Erythroblast (primary cell): ENCODE measurements at places on chromosomes 1 and 21.

DNA sequence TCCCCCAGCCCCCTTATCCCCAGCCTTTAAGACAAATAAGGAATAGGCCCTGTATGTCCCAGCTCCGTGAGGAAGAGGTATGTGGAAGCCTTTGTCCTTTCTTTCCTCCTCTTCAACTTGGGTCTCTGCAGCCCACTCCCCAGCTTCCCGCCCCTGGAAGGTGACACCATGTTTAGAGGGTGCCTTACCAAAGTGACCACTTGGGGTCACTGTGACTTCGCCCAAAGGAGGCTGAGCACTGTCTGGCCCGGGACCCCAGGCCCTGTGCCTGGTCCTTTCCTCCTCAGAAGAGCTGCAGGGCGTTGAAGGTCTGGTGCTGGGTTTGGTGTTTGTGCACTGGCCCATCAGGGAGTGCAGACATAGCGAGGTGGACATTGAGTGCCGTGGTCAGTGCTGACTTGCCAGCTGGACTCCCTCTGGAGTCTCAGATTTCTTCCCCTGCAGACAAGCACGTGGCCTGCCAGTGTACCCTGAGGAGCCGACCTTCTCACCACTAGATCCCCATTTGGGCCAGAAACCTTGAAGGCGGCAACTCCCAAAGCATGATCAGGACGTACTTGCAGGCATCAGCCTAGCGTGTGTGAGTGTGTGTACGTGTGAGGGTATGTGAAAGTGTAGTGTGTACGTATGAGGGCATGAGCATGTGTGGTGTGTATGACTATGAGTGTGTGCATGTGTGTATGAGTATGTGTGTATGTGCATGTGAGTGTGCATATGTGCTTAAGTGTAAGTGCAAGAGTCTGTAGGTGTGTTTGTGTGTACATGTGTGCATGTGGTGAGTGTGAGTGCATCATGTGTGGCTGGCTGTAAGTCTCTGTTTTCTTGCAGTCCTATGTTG lies 181.4 kb upstream of the KIAA0040 start:
- peak; percentile 68 for DNase-seq

- no peak for DNase-seq
These were observed 47.8 kb downstream of the ADGRL4 start for GRCh38 chr1:78958711-78959110.

GRCh38 chr21:37606549-37606948 lies 240.0 kb downstream of the DYRK1A start:
- no peak for DNase-seq

GRCh38 chr21:35441868-35442582 lies 392.9 kb upstream of the RUNX1 start:
- no peak for DNase-seq

- DNase-seq: no peak
These were observed 82.6 kb downstream of the NENF start for GRCh38 chr1:212515329-212515760.

DNA sequence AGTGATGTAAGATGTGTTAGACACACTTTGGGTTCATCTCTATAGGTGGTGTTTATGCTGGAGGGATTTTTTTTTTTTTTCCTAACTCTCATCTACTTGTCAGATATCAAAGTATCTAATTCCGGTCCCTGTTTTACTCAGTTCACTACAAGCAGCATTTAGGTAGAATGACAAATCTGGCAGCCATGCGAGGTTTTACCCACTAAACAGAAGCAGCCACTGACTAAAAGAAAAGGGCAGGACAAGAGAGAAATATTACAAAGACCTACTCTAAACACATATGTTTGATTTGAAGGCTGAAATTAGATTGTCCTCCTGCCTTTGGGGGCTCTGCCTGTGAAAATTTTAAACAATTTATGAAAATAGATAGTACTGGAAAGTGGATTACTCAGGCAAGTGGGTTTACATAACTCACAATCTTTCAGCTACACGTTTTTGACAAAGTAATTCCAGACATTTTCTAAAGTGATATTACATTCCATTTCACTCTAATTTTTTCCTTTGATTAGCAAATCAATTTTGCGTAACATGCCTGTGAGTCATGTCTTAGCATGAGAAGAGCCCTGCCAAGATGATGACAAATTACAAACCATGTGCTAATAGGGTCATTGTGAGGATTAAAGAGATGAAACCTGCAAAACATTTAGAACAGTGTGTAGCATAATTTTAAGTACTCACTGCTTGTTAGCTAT lies 172.6 kb downstream of the PLA2G4A start:
- DNase-seq: no peak

DNA sequence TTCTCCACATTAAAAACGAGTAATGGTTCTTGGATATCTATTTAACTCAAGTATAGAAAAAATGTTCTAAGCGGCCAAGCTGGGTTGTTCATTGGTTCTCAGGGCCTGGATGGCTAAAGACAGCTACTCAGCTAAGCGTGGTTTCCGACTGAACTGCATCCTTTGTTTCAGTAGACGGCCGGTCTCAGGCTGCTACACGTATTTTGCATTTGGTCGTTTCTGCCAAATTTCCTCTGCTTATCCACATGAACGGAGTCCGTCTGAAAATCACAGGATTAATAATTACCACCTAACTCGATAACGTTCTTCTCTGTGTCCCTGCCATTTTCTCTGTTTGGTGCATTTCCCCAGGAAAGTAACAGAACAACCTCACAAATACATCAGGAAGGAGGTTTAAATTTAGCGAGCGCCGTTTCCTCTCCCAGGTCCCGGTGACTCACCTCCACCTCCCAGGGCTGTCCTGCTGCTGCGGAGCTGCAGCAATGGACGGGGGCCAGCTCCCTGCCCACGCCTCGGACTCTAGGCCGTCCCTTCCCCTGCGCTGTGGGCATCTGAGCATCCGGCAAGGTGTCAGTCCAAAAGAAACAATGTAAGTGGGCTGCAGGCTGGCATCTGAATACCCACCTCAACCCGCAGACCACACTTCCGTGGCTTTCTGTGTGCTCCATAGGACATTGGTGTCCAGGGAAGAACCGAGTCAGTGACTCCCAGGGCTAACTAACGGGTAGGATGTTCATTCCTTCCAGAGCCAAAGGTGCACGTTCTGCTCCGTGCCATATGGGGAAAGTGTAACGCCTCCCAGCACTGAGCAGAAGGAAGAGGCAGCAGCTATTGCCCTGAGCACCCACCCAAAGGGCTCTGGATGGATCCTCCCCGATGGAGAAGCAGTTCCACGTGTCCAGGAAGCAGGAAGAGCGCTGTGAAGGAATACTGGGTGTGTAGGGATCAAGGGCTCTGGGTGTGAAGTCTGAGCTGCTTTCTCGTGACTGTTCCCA lies 4.1 kb upstream of the GABRD start:
- no peak for DNase-seq
